Urinary bladder (tissue), 4 donors: ENCODE measurements at places on chromosomes 16 and 17. TPM values are rescaled to one million over a fixed set of nuclear protein-coding genes. Genes with fewer than 3 reads are reported as not detected.

DNA sequence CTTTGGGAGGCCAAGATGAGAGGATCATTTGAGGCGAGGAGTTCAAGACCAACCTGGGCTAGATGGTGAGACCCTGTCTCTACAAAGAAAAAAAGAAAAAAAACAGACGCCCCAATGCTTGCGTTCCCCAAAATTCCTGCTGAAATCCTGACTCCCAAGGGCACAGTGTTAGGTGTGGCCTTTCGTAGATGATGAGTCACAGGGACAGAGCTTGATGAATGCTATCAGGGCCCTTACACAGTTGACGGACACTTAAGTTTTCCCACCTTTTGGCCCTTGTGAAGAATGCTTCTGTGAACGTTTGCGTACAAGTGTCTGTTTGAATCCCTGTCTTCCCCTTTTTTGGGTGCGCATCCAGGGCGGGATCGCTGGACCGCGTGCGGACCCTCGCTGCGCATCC is 16.5 kb upstream of the ZNF750 start:
- no peak for DNase-seq

- no peak for DNase-seq
Measured at GRCh38 chr17:32288615-32289014, 23.0 kb downstream of the RHBDL3 start.

GRCh38 chr16:26909623-26910022 is 157.1 kb upstream of the C16orf82 start:
- DNase-seq: no peak

- DNase-seq: no peak
Measured at GRCh38 chr17:57987581-57988300, at the start of gene VEZF1. Gene VEZF1, minus strand, starts transcription at chr17:57988254. Its CDS starts 143 bp downstream, at chr17:57988111.

DNA sequence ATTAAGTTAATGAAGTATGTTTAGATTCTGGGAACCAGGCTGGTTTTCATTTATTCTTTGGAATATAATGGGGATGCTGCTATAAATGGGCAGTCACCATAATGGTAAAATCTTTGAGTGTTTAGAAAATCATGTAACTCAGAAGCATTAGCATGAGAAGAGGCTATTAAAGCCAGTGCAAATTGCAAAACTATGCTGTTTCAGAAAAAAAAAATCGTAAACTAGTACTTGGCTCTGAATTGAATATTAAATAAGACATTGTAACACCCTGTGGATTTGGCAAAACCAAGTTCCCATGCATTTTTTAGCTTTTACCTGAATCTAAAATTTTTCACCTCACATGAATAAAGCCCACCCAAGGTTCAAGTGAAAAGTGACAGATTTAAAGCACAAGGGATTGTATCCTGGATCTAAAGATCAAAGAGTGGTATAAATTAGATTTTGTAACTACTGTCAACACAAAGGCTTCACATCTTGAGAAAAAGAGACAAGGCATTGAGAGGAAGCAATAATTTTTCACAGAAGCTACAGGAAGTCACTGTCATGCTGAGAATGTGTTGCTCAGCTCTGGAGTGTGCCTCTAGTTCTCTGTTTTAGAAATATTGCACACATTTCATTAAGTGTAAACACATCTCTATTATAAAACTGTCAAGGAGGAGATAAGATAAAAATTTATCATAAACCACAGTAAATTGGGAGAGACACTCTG is 142.2 kb downstream of the ABCA8 start:
- DNase-seq: no peak

DNA sequence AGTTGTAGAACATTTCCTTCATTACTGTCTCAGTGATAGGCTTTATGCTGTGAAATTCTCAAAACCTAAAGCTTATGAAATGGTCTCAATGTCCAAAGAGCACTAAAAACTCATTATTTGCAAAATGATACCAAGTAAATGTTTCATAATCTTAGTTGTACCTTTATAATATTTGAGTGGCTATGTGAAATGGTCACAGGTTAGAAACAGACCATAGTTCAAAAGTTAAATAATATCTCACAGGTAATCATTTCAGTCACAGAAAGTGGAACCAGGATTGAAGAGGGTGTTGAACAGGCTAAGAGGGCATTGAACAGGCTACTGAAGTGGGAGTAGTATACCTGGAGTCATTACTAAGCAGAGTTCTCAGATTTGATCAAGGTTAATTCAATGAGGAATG is 2.9 kb downstream of the RDM1 start:
- no peak for DNase-seq

GRCh38 chr17:78329263-78330059 is 30.4 kb downstream of the SOCS3 start:
- no peak for DNase-seq

DNA sequence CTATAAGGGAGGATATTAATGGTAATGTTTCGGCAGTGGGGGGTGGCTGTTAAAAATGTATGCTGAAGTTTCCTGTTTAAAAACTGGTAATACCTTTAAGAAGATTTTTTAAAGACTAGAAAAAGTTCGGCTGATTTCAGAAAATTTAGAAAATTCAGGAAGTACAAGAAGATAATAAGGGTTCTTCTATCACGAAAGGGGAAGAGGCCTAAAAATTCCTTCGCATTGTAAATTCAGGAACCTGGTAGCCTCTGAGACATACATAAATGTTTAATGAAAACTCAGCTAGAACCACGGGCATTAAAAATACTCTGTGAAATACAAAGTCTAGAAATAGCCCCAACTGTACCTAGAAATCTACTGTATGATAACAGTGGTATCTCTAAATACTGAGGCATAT is 181.2 kb downstream of the PARN start:
- DNase-seq: no peak

GRCh38 chr17:79020631-79021301 is 3.2 kb upstream of the C1QTNF1 start:
- DNase-seq: no peak

DNA sequence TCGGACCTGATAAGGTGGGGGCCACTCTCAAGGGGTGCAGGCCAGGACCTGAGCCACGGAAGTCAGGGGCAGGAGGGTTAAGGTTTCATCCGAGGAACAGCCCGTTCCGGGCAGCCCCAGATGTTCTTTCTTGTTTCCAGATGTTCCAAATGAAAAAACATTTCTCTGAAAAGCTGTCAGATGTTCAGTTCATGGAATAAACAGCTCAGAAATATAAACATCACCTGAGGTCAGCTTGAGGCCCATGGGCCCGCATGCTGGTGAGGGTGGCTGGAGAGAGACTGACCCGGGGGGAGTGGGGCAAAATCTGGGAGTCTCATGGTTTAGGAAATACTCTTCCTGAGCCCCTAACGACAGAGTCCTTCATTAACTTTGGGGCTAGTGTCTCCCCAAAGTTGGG is 1.5 kb upstream of the CD79B start:
- DNase-seq: no peak

The DNAAF8 gene
- total RNA-seq: 1.3 TPM

The HOXB1 gene
- not detected for total RNA-seq

The ANKRD40CL gene
- total RNA-seq: not detected

The SLC6A4 gene
- 0.37 TPM for total RNA-seq
